ENCODE measurements at places on chromosomes 6 and 20.

DNA sequence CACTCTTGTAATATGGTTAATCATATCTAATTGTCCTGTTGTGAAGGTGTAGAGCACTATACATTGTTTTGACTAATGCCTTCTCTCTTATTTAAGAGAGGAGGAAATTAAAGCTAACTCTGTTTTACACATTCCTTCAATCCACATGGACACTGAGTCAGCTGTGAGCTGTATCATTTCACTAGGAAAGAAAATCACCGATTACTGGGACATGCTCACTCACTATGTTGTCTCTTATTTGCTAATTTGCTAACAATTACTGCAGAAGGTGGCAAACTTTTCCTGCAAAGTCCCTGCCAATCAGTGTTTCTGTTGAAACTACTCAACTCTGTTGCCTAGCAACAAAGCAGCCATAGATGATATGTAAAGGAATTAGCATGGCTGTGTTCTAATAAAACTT is 98.2 kb downstream of the BCAS1 start:
- no peak for DNase-seq

DNA sequence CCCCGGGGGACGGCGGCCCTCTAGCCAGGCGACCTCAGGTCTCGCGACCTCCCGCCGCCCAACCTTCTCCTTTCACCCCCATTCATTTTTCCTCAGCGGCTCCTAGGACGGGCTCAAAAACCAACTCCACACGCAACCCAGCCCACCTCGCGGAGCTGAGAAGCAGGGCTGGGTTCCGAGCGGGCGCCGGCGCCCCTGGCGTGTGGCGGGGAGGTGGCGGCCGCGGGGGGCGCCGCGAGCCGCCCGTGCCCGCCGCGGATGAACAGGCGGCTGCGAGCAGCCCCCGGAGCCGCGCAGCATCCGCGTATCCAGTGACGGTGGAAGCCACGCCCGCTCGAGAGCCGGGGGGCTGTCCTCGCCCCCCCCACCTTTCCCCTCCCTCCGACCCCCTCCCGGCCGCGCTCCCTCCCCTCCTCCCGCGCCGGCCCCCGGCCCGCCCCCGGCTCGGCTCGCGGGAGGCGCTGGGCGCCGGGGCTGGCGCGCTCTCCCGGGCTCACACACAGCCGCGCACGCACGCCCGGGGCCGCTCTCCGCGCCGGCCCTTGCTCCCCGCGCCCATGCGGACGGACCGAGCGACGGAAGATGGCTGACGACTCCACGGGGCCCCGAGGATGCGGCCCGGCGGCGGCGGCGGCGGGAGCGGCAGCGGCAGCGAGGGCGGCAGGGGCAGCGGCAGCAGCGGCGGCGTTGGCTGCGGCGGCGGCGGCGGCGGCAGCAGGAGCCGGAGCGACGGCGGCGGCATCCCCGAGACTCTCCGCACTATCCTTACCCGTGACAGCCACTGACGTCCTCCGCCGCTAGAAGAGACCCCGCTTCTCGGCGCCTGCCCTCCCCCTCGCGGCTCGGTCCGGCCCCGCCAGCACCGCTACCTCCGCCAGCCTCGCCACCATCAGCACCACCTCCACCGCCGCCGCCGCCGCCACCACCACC is at the start of gene SOBP:
Gene SOBP, plus strand, starts transcription at position 482 of the 930 bp plus-strand sequence. CDS start 500 bp downstream, outside the sequence.
- DNase-seq, result no peak

DNA sequence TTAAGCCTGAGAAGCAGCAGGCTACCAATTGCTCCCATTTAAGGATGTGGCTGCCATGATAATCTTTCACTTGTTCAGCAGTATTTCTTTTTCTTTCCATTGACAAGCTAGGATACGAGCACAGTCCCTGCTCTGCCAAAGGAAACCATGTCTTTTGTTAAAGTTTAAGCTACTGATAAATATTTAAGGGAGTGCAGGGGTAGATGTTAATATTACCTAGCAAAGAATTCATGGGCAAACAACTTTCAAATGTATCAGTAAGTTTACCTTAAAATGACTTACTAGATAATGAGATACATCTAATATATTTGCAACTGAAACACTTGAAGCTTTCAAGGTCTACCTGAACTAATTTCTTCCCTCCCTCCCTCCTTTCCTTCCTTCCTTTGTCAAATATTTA is 77.3 kb downstream of the OPN5 start:
- DNase-seq, result no peak

DNA sequence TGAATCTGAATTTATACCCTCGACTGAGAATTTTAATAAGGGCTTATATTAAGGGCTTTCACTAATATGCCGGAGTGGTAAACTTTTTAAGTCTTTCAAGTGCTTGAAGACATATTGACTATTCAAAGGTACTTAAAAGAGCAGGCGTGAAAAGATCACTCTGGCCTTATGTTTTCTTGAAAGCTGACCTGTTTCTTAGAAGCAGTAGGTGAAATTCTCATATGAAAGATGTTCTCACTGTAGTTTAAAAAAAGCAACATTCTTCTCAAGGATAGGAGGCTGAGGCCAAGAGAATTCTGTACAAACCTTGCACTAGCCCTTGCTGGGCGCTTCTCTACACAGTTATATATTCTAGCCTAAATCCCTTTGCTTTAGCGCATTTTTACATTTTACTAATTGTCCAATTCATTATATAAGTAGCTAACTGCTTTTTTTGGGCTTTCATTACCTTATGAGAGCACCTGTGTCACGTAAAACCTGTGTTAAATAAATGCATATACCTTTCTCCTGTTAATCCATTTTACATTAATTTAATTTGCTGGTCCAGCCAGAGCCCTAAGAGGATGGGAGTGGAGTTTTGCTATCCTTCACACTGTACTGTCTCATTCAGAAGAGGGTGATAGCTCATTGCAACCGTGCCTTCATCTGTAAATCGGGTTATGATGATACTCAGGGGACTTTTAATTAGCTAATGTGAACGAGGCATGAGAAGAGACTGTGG is 59.6 kb upstream of the HFE start:
- DNase-seq, result no peak

GRCh38 chr20:9139106-9139833 is 70.4 kb downstream of the PLCB4 start:
- DNase-seq, result no peak

GRCh38 chr20:10531848-10532247 is 96.7 kb downstream of the SLX4IP start:
- peak; percentile 72 for DNase-seq

DNA sequence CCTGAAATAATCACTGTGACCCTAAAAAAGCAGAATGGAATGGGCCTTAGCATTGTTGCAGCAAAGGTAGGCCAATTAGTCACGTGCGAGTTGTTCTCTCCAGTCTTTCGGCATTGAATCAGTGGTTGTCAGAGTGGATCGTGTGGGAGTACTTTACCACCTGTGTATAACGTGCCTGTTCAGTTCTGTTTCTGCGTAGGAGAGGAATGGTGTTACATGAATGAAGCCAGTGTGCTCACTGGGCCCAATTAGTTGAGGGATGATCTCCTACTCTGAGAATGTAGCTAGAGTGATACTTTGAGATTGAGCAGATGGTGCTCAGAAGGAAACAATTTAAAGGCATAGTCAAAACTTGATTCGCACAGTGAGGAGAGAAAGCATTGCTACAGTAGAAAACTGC is 72.4 kb upstream of the KIF25 start:
- no peak for DNase-seq

DNA sequence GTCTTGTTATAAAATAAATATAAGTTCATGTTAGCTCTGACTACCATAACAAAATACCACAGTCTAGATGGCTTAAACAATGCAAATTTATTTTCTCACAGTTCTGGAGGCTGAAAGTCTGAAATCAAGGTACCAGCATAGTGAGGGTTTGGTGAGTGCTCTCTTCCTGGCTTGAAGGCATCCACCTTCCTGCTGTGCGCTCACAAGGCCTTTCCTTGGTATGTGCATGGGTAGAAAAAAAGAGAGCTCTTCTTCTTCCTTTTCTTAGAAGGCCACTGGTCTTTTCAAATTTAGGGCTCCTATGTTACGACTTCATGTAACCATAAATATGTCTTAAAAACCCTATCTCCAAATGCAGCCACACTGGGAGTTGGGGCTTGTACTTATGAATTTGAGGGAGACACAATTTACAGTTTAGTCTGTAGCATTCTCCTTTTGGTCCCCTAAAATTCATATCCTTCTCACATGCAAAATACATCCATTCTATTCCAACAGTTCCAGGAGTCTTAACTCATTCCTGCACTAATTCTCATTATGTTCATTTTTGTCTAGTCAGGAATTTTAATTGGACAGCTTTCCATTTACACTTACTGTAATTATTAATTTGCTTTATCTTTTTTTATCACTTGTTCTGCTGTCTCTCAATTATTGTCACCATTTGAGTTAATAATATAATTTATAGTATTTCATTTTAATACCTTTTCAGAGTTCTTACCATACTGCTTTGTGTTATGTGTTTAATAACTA is 381.9 kb upstream of the EPHA7 start:
- DNase-seq, result no peak

DNA sequence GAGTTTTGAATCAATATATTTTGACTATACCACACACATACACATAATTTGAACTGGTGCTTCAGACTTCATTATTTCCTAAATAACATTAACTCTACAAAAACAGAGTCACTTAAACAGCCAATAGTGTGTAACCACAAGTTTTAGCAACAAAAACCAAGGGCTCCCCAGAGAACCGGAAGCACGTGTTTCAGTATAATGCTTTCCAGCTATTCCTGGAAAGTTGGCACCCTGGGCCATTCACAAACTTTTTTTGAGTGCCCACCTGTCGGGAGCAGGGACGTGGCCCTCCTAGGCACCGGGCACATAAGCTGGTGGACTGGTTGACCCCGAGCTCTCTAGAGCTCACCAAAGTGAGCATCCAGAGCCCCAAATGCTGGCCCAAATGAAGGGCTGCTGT is 1.9 kb upstream of the SLC35D3 start:
- no peak for DNase-seq

- no peak for DNase-seq
Observed at GRCh38 chr6:109325400-109325801, 56.9 kb downstream of the CD164 start.

GRCh38 chr6:27889628-27890444 is 22.4 kb downstream of the OR2B2 start:
- no peak for DNase-seq

DNA sequence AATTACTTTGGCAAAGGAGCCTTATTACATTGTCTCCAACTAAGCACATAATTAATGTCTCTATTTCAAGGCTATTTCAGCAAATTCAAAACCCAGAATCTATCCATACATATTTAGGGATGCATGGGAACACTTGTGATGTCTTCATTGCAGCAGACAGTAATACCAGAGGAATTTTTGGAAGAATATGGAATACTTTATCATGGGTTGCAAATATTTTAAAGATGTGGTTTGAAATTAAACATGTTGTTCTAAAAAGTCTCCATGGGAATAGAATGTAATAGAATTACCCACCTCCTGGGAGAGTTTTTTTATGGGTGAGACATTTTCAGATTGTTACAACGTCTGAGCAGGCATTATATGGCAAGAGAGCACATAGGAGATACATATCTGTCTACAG is 170.8 kb downstream of the KCNQ5 start:
- DNase-seq, result no peak

DNA sequence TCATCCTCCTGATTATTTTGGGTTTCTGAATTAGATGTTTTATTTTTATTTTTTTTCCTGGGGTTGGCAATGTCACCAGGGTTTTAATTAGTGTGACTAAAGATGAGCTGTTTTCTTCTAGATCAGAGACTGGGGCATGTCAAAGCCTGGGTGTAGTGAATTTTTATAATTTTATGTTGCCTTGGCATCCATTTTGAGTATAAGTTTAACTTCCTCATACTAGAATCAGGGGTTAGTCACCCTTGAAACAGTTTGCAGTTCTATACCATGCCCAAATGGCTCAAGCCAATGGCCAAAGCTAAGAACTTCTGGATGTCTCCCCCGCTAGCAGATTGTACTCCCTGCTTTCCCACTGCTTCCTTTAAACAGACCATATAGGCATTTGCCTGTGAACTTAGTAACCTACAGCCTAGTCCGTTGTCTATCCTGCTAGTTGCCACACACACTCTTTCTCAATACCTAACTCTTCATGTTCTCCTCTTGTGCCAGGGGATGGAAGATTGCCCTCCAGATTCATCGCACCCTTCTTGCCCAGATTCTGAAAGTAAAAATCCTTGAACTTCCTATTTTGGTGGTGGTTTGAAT is 54.5 kb downstream of the KIAA0408 start:
- no peak for DNase-seq

DNA sequence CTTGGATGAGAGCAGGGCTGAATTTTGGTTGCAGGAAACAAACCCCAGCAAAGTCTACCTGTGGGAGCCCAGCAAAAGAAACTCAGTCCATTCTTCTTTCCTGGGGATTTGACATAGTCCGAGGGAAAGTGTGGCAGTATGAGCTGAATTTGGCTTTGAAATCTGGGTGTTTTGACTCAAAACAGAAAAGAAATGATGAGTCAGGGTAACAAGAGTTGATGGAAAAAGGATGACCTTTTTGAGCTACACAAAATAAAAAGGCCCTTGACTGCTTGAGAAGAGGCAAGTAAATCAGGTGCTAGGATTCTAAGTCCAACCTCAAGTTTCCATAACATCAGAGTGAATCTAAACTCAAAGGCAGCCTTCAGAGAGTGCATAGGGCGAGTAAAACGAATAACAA is 163.3 kb upstream of the BMP2 start:
- DNase-seq, result no peak

DNA sequence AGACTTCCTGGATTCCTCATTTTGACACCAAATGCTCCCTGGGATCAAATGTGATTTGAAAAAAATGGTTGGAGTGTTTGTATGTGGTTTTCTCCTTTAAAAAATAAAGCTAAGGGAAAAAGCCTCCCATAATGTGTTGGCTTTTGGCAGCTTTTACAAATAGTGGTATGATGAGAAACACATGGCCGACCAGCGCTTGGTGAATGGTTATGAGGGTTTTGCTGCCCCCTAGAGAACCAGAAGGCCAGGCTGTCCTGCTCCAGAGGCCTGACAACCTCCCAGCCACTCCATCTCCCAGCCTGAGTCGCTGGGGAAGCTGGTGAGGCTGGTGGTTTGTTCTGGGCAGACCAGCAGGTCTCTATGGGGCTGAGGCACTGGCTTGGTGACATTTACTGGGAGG is 69.3 kb downstream of the CLIC5 start:
- DNase-seq, result peak; percentile 14

Measured in skeletal muscle cell (primary cell).